ENCODE measurements at places on chromosomes 2 and 18.

GRCh38 chr2:63053081-63053888 is 2.7 kb downstream of the OTX1 start:
- peak; percentile 47 for DNase-seq

DNA sequence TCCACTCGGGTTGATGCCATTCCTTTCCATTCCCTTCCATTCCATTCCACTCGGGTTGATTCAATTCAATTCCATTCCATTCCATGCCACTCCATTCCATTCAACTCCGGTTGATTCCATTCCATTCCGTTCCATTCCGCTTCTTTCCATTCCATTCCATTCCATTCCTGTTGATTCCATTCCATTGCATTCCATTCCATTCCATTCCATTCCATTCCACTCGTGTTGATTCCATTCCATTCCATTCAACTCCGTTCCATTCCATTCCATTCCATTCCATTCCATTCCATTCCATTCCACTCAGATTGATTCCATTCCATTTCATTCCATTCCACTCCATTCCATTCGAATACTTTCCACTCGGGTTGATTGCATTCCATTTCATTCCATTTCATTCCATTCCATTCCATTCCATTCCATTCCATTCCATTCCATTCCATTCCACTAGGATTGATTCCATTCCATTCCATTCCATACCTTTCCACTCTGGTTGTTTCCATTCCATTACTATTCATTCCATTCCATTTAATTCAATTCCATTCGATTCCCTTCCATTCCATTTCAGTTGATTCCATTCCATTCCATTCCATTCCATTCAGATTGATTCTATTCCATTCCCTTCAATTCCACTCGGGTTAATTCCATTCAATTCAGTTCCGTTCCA is 1141.8 kb downstream of the RPIA start:
- DNase-seq: no peak

DNA sequence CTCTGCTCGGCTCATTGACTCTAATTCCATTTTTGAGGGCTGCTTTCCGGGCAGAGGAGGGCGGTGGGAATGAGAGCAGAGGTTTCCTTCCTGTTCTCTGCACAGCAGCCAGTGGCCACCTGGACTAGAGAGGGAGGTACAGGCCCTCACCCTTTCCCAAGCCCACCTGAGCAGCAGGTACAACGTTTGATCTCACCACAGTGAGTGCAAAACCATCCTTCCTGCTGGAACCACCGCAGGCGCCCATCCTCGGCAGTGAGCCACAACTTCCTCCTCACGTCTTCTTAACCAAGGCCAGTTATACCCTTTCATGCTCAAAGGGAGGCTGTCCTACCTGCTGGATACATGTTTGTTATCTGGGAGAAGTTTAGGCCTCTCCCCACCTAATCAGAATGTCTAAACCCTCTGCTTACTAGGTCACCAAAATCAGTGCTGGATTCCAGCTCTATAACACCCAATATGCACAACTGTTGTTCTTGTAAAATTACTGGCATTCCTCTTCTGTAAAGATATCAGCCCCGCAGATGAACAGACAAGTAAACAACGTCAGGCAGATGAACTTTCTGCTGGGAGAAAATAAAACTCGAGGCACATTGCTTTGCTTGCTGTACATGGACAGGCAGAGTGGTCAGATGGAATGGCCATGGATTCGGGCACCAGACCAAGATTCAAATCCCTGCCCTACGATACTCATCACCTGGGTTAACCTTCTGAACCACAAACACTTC is 191.4 kb downstream of the SH3RF3 start:
- DNase-seq: no peak

DNA sequence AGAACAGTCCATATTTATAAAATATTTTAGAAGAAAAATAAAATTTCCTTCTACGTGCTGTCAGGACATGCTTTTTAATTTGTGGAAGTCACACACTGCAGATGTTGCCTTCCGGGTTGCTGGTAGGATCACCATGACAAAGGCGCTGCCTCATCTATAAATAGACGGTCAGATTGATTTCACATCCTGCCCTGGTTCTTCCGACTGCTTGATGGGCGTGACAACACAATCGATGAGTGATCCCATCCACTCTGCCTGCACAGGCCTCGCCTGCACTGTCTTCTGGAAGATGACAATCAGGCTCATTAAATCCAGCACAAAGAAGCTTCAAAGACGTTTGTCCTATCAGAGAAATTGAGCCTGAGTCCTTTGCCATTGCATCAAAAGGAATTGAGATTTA is 318.9 kb upstream of the TRIB2 start:
- DNase-seq: no peak

GRCh38 chr2:22991844-22992243 is 393.1 kb upstream of the KLHL29 start:
- DNase-seq: peak; percentile 37

DNA sequence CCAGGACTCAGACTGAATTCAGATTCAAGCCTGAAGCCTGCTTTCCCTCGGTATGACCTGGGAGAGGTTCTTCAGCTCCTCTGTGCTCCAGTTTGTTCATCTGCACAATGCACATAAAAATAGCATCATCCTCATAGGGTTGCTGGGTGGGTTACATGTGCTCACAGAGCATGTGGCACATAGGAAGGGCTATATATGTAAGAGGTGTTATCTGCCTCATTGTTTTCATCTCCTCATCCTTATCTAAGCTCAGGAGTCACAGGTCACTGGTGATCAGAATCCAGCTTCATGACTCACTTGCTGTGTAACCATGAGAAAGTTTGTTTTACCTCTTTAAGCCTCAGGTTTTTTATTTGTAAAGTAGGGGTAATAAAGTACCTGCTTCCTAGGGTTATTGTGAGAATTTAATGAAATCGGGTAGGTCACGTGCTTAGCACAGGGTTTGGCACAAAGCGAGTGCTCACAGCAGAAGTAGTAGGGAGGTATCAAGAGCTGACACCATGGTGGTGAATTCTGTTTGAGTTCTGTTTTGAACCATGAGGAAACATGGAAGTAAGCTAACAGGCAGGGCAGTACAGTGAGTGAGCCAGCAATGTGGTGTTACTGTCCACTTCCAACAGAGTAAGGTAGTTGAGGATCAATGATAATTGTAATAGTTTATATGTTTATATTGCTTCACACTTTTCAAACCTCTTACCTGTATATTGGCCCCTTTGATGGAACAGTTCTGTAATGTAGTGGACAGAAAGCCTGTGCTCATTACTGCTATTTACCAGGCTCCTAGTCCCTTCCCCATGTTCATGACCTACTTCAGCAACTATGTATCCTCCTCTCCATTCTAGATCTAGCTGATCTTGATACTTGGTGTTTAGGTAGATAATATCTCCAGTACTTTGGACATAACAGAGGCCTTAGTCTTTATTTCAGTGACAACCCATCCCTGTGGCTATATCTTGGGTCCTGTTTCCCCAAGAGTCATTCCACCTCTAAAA is 141.4 kb upstream of the LTBP1 start:
- DNase-seq: no peak

All from H7 (cell line).